ENCODE measurements at places on chromosomes 5 and 9.

DNA sequence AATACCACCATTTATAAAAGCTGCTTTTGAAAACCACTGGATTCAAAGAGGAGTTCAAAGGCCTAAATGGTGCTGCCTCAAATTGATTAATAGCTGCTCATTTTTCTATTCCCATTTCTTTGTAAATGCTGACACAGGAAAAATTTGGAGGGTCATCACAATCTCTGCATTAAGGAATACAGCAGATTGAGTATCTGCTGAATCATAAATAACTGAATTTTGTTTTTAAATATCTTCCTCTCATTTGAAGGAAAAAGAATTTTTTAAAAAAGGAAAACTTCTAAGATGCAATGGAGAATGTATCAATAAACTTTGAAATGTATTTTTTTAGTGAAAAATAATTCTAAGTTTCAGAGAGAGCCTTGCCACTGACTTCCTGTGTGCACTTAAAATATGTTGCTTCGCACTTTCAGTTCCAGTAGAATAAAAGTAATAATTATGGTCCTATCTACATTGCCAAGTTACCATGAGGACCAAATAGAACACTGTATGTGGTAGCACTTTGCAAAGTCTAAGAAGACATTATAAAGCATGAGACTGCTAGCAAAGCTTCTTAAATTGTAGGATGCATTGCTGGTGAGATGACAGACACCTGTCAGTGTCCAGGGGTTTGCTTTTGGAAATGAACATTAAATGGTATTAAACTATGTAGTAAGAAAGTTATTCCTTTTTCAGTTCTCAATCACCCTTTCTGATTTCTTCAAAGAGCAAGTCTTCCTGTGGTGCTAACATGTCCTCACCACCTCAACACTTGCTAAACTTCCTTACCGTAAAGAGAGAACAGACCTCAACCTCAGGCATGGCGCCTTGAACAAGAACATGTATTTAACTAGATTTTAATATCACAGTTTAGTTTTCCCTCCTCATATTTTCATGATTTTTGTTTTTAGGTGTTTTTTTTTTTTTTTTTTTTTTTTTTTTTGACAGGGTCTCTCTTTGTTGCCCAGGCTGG lies 555.1 kb downstream of the EBF1 start:
- DNase-seq: no peak

GRCh38 chr5:73968729-73969128 lies 342.7 kb downstream of the ARHGEF28 start:
- no peak for DNase-seq

GRCh38 chr9:117074784-117075520 lies 339.9 kb downstream of the ASTN2 start:
- no peak for DNase-seq

DNA sequence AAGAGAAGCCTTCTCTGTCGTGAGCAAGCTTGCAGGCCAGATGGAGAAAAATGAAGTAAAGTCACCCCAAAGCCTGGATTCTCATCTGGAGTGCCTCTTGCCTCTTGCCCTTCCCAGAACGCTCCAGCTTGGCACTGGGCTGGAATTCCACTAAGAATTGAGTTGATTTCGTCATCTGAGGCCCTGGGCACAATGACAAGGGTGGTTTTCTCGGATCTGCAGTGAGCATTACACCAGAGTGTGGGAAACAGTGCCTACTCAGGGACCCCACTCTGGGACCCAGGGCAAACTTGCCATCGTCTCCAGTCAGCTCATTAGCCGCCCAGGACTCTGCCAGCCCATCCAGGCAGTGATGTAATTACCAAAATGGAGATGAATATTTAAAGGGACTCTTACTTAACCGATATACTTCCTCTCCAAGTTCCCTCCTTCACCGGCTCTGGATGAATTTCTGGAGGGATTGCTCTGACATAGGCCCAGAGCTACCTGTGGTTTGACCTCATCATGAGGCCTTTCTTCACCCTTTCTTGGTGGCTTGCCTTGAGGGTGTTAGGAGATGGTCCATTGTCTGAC lies 44.7 kb upstream of the LCP2 start:
- no peak for DNase-seq

DNA sequence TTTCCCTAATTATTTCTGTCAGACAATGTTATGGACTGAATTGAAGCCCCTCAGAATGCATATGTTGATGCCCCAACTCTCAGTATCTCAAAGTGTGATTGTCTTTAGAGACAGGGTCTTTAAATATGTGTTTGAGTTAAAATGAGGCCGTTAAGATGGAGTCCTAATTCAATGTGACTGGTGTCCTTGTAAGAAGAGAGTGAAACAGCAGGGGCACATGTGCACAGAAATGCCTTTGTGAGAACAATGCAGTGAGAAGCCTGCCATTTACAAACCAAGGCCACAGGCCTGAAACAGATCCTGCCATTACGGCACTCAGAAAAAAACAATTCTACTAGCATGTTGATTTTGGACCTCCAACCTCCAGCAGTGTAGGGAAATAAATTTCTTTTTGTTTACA lies 483.0 kb upstream of the DMAC1 start:
- DNase-seq: no peak

- DNase-seq: no peak
Observed at GRCh38 chr5:106258591-106259125, 1412.1 kb downstream of the EFNA5 start.

- no peak for DNase-seq
Observed at GRCh38 chr9:91803151-91803940, 146.7 kb downstream of the ROR2 start.

GRCh38 chr9:80062567-80062966 lies 490.8 kb downstream of the TLE4 start:
- DNase-seq: no peak

DNA sequence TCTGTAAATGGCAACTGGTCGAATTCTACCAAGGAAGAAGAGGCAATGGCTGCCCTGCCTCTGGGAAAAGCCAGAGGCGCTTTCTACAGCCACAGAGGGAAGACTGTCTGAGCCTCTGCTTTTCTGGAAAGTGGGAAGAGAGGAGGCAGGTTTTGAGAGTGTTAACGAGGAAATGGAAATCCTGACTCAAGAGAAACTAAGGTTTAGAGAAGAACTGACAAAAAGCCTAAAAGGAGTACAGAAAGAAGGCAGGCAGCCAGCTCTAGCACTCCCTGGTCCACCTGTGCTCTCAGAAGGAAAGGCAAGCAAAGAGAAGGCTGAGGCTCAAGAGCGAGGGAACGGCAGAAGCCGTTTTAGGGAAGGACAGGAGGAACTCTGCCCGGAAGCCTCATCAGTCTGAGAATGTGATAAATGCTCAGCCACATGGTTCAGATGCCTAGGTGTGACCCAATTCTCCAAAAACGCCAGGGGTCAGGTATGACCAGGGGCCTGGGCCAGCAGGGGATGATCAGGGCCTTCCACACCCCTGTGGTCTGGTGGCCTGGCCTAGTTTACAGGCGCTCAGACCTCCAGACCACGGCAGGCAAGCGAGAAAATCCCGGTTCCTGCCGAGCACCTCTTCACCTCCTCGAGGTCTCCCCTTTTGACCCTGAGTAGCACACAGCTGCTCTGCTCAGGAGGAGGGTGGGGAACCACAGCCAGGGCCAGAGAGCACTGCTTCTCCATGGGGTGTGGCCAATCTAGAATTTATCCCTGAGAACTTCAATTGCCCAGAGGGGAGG lies 79.9 kb upstream of the FBXW11 start:
- no peak for DNase-seq

GRCh38 chr5:87347272-87347671 lies 65.5 kb downstream of the CCNH start:
- no peak for DNase-seq

DNA sequence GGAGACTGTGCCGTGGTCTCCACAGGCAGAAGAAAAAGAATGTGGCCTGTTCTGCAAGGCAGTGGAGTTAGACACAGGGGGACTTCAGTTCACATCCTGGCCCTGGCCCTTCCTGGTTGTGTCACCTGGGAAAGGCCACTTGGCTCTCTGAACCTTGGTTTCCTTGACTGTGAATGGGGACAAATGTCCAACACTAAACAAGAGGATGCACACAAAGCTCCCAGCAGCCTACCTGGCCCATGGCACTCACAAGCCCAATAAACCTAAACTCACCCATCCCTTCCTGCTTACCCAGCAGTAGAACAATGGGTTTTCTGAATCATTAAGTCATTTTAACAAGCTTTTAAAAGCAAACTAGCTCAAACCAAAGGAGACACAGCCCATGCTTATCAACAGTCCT lies 103.9 kb downstream of the FRMD3 start:
- DNase-seq: no peak

DNA sequence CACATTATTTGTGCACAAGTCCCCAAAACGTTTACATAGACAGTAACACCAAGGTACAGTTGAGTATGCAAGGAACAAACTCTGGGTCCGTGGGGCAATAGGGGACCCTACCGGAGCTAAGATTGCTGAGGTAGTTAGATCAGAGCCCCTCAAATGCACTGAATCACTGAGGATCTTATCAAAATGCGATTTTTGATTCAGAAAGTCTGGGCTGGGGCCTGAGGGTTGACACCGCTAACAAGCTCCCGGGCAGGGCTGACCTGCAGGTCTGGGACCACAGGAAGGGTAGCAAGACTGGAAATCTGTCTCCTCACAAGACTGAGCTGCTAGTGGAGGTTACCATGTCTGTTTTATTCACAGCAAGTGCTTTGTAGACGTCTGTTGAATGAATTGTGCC lies 1.8 kb upstream of the IL3 start:
- DNase-seq: no peak

- no peak for DNase-seq
Observed at GRCh38 chr5:93336330-93337110, 244.5 kb downstream of the NR2F1-AS1 start.

DNA sequence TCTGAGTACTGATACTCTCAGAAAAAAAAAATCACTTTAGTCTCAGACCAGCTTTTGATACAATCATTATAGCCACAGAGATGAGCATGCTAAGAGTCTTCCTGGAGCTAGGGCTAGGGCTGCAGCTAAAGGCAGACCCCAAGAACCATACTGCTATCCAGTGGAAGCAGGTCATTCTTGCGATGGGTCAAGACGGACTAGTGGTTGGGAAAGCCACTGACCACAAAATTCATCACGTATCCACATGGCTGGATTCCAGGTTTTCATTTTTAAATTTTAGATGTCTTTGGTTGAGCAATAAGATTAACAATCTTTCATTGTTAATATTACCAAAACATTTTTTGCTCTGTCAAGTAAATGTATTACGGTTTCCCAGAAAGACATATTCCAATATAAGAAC lies 598.1 kb downstream of the DNAH5 start:
- DNase-seq: no peak

DNA sequence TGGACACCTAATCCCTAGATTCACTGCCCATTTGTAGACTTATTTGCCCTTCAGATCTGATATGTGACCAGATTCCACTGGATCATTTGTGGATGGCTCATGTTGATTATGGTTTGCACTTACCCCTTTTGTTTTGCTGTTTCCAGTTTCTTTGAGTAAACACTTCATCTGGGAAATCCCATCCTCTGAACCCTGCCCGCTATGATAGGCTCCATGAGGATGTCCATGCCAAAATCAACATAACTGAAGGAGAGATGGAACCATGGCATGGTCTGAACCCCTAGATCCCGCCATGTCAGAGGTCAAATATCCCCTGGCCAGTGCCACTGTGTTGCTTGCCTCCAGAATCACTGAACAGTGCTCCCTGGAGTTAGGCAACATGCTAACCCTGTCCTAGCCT lies 11.7 kb upstream of the FEM1C start:
- DNase-seq: no peak

DNA sequence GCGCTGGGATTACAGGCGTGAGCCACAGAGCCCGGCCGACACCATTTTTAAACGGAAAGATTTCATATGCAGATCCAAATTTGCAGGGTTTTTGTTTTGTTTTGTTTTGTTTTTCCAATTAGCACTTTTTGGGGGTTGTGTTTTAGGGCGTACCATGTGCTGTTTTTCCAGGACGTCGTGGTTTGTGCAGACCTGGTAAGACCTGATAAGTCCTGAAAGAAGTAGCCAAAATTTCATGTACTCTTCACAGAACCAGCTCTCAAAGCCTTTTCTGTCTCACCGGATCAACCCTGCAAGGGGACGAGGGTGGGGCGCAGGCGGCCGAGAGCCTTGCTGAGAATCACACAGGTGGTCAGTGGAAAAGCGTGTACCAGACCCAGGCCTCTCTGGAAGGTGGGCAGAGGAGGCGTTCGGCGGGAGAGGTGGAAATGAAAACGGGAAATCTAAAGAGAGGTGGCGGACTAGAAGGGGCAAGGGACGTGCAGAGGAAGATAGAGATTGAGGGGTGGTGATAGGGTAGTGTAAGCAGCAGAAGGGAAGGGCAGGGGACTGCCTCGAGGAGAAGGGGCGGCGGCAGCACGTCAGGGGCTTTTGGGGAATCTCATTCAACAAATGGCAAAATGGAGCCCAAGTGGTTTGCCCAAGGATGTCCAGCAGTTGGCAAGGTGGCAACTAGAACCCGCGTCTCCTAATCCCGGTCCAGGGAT lies 1.1 kb upstream of the FAF2 start:
- peak; percentile 24 for DNase-seq

DNA sequence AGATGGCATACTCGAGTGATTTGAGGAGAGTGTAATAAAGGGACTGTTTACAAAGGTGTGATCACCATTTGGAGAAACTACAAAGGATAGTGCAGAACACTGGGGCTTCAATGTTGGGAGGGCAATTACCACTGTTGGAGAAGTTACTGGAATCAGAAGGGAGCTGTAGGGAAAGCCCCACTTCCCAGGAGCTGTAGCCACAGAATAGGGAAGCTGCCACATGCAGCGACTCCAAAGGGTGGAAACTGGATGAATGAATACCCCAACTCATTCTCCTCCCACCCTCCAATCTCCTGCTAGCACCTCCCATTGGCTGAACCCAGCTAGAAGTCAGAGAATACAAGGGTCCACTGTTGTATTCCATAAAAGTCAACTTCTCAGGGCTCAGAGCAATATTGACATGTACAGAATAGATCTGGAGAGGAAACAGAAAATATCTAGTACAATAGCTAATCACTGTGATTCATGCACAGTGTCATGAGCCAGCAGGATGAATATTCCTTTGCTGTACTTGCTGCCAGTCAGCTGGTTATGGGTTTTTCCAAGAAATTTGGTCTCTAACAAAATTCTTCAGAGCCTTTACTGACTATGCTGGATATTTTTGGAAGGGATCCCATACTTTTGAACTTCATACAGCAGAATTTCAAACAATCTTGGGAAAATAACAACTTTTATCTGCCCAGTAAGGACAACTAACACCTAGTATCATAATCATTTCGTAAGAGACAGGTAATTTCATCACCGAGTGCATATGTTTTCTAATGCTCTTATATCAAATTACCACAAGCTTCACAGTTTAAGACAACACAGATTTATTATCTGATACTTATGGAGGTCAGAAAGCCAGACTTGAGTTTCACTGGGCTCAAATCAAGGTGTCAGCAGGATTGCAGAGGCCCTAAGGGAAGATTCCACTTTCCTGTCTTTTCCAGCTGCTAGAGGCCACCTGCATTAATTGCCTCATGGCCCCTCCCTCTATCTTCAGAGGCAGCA lies 39.6 kb downstream of the PDCD1LG2 start:
- no peak for DNase-seq

Data from hematopoietic multipotent progenitor cell (in vitro differentiated cells).